ENCODE measurements at places on chromosomes 16 and 17. TPM values are rescaled to one million over a fixed set of nuclear protein-coding genes. Genes with fewer than 3 reads are reported as not detected.
A peak's percentile ranks its signal among the peaks of the same experiment; 100 is the strongest.

DNA sequence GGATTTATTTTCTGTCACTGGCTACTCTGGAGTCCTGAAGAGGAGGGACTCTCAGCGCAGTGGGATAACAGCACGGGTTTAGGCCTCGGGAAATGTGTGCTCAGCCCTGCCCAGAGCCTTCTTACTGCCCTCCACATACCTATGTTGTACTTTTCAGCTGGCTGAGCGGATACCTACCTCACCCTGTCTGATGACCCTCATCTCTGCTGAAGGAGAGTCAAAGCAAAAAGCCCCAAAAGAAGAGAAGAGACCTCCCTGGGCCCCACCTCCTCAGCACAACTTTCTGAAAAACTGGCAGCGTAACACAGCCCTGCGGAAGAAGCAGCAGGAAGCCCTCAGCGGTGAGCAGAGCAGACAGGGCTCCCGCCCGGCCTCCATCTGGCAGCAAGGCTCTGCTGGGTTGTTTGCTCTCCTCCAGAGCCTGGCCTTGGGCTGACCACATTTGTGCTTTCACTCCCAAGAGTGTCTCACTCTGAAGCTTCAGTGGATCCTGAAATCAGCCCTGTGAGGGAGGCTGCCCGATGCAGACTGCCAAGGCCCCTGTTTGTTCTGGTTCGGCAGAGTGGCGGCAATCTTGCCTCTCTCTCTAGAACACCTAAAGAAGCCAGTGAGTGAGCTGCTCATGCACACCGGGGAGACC is 10.3 kb downstream of the MYCBPAP start:
- DNase-seq, result no peak
- H3K27me3 ChIP-seq, result no peaks in the 10 kb centered on the region
- peaks cover 11% of the 10 kb centered on the region for H3K4me1 ChIP-seq
- H3K36me3 ChIP-seq, result no peaks in the 10 kb centered on the region
- H3K27ac ChIP-seq, result no peak overlapping the region
- H3K4me3 ChIP-seq, result no peak overlapping the region

Gene NPW
- total RNA-seq, result not detected

Gene TP53TG3
- not detected for total RNA-seq

- no peak for DNase-seq
- no peaks in the 10 kb centered on the region for H3K36me3 ChIP-seq
- no peak overlapping the region for H3K27ac ChIP-seq
- H3K27me3 ChIP-seq, result no peaks in the 10 kb centered on the region
- no peak overlapping the region for H3K4me3 ChIP-seq
Observed at GRCh38 chr16:25888868-25889267, 197.1 kb downstream of the HS3ST4 start.

Gene PLXDC1
- not detected for total RNA-seq

- peak overlapping the region; percentile 28 for H3K27ac ChIP-seq
- H3K4me1 ChIP-seq, result peaks cover 26% of the 10 kb centered on the region
- no peaks in the 10 kb centered on the region for H3K36me3 ChIP-seq
- H3K4me3 ChIP-seq, result no peak overlapping the region
Observed at GRCh38 chr17:39064819-39065218, 86.6 kb downstream of the PLXDC1 start.

Gene DNASE1L2
- 0.13 TPM for total RNA-seq

Gene GP2
- total RNA-seq, result not detected

DNA sequence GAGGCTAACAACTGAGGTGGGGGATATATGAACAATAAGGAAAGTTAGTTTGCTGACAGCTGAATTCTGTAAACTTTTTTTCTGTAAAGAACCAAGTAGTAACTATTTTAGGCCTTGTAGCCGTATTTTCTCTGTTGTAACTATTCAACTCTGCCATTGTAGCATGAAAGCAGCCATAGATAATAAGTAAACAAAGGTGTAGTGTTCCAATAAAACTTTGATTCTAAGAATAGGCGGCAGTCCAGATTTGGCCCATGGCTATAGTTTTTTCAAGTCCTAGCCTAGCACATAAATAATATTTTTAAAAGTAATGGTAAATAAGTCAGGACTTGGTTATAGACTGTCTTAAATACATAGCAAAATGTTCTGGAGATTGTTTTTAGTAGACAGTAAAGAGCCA is 142.0 kb downstream of the STXBP4 start:
- no peak overlapping the region for H3K27ac ChIP-seq
- no peaks in the 10 kb centered on the region for H3K36me3 ChIP-seq
- DNase-seq, result no peak

Gene C1QTNF8
- total RNA-seq, result not detected

DNA sequence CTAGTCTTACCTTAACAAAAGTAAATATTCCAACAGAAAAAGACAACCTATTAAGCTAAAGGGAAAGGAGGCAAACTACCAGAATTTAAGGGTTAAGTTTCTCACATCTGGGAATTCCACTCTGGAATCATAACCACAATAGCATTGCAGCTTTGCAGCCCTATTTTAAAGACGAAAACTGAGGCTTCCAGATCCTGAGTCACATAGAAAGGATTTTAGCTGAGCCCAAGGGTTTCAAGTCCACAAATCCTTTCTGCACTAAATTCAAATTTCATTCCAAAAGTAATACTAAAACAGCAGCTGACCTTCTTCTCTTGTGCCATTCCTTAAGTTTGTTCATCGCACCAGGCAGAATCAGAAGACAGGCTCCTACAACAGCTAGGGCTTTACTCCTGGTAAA is 17.8 kb downstream of the XYLT1 start:
- H3K36me3 ChIP-seq, result no peaks in the 10 kb centered on the region
- 0 out of 2 replicates have a peak overlapping the region, but pooled peaks have one; percentile 11 for H3K27ac ChIP-seq
- DNase-seq, result peak; percentile 55
- no peaks in the 10 kb centered on the region for H3K27me3 ChIP-seq
- H3K4me3 ChIP-seq, result no peak overlapping the region

DNA sequence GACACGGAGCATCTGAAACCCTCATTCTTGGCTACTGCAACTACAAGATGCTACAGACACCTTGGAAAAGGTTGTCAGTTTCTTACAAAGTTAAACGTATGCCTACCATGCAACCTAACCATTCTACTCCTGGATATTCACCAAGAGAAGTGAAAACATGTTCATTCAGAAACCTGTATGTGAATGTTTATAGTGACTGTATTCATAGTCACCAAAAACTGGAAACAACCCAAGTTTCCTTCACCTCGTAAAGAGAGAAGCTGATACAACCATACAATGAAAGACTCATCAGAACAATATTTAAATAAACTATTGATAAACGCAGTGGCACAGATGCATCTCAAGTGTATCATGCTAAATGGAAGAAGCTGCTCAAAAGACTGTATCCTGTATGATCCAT is 55.4 kb upstream of the CHMP6 start:
- no peak for DNase-seq
- no peak overlapping the region for H3K27ac ChIP-seq
- no peak overlapping the region for H3K4me3 ChIP-seq
- no peaks in the 10 kb centered on the region for H3K27me3 ChIP-seq

- peaks cover 28% of the 10 kb centered on the region for H3K27me3 ChIP-seq
- H3K27ac ChIP-seq, result no peak overlapping the region
- DNase-seq, result no peak
- H3K36me3 ChIP-seq, result no peaks in the 10 kb centered on the region
- no peaks in the 10 kb centered on the region for H3K4me1 ChIP-seq
- peak overlapping the region; percentile 46 for H3K4me3 ChIP-seq
Observed at GRCh38 chr17:6713918-6714271, 726 bp upstream of the SLC13A5 start.

DNA sequence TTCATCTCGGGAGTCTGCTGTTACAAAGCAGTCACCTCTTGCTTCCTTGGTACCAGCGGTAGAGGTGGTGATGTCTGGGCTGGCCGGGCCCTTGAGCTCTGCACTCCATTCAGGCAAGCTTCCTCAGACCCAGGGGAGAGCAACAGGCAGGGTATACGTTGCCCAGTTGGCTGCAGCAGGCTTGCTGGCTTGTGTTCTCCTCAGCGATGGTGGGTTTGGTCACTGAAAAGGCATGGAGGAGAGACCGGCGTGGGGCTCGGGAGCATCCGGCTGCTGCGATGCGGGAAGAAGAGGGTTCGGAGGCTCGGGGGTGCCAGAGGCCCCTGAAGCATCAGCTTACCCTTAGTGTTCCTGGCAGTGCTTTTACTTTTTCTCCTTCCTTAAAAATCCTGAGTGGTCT is 25.8 kb downstream of the SAP30BP start:
- peak; percentile 32 for DNase-seq
- H3K4me3 ChIP-seq, result peak overlapping the region; percentile 20
- H3K4me1 ChIP-seq, result peaks cover 70% of the 10 kb centered on the region
- H3K27me3 ChIP-seq, result no peaks in the 10 kb centered on the region
- peak overlapping the region; percentile 90 for H3K27ac ChIP-seq

Gene C16orf46
- total RNA-seq, result not detected

DNA sequence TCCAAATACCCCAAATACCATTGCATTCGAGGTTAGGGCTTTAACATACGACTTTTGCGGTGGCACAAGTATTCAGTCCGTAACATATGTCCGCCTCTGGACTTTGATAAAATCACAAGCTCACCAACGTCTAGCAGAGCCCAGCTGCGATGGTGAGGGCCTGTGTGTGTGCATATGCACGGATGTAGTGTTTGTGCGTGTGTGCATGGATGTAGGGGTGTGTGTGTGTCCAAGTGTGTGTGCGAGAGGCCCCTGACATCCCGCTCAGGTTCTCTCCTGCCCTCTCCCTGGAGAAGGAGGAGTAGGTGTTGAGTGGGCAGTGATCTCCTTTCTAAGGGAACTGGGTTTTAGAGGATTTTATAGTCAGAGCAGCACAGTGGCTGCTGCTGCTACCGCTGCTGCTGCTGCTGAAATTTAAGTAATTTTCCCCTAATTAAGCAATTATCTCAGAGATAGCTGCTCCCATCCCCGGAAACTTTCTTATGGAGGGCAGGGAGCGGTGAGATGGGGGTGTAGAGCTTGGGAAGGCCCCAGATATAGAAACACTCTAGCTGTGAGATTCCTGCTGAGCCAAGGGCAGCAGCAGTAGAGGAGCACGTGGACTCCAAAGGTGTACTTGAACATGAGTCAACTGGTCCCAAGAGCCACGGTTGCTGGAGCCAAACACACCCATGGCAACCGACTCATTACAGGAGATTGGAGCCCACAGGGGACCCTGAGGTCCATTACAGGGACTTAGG is 121.7 kb upstream of the SDK2 start:
- no peaks in the 10 kb centered on the region for H3K4me1 ChIP-seq
- no peaks in the 10 kb centered on the region for H3K36me3 ChIP-seq
- H3K4me3 ChIP-seq, result no peak overlapping the region
- no peaks in the 10 kb centered on the region for H3K27me3 ChIP-seq
- no peak for DNase-seq

- no peak overlapping the region for H3K27ac ChIP-seq
- peaks cover 7% of the 10 kb centered on the region for H3K27me3 ChIP-seq
- no peaks in the 10 kb centered on the region for H3K4me1 ChIP-seq
Observed at GRCh38 chr17:81119223-81120148, 45.8 kb upstream of the PVALEF start.

- no peak overlapping the region for H3K27ac ChIP-seq
- no peaks in the 10 kb centered on the region for H3K4me1 ChIP-seq
- H3K4me3 ChIP-seq, result peak overlapping the region; percentile 76
- no peaks in the 10 kb centered on the region for H3K36me3 ChIP-seq
- peak; percentile 62 for DNase-seq
- no peaks in the 10 kb centered on the region for H3K27me3 ChIP-seq
Observed at GRCh38 chr17:28551421-28552175, 826 bp downstream of the UNC119 start.

DNA sequence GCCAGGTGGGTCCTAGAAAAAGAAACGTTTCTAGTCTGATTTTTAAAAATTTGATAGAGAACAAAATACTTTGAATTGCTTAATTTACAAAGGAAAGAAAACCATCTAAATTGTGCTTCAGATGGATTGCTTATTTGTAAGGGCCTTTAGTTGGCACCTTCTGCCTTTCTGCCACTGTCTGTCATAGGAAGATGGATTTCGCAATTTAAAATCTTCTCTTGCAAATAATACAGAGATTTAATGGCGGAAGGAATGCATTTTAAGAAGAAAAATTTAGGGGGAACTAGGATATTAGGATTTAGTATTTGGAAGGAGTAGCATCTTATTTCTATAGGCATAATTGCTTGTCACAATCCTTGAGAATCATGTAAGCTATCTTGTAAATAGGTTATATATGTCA is 175.5 kb upstream of the RBL2 start:
- no peaks in the 10 kb centered on the region for H3K27me3 ChIP-seq
- H3K27ac ChIP-seq, result no peak overlapping the region
- peaks cover 63% of the 10 kb centered on the region for H3K36me3 ChIP-seq
- no peak overlapping the region for H3K4me3 ChIP-seq
- no peak for DNase-seq

DNA sequence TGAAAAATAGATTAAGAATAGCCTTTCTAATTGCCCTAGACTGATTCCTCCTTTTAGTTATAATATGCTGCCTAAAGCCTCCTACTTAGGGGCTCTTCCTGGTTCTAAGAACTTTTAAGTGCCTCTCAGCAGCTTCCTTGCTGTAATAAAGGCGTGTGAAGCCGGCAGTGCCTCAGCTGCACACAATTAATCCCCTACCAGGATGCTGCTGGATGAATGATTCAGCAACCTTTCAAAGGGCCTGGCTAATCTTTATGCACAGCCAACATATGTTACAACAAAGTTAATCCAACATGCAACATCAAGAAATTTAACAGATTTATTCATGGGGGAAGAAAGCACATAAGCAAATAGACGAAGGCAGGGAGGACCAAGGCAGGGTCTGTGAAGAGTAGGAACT is 145.2 kb downstream of the PMP22 start:
- no peaks in the 10 kb centered on the region for H3K36me3 ChIP-seq
- no peak overlapping the region for H3K27ac ChIP-seq
- peaks cover 26% of the 10 kb centered on the region for H3K4me1 ChIP-seq
- H3K27me3 ChIP-seq, result no peaks in the 10 kb centered on the region

GRCh38 chr16:80896776-80897175 is 92.4 kb upstream of the CDYL2 start:
- no peaks in the 10 kb centered on the region for H3K27me3 ChIP-seq
- H3K36me3 ChIP-seq, result no peaks in the 10 kb centered on the region
- no peak overlapping the region for H3K27ac ChIP-seq
- H3K4me3 ChIP-seq, result no peak overlapping the region

DNA sequence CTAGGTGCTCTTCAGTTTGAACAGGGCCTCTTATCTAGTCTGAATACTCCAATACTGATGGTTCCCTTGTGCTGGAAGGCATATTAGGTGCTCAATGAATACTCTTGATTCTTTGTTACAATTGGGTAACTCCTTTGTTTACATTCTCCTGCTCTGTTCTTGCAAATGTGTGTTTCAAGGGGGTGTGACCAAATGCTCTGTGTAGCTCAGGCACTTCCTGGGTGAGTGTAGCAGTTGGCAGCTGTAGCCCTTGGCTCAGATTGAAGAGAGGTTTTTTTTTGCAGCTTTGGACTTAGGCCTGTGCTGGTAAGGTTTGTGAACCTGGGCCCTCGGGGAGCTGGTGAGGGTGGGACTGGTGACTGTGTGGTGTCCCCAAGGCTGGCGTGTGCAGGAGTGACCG is 20.2 kb downstream of the TBCD start:
- H3K4me1 ChIP-seq, result no peaks in the 10 kb centered on the region

DNA sequence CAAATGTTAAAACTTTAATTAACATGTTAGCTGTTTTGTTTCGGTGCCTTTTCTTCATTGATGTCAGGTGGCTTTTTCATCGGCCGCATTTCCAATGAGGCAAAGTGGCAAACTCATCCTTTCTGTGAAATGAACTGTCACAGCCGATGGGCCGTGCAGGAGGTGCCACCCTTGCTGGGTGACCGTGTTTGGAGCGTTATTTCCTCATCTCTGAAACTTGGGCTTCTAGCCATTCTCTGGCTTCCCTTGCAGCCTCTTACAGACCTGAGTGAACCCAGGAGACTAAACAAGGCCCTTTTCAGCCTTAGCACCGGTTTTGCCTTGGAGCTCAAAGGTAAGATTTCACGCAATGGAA is 42.2 kb upstream of the PRSS54 start:
- H3K4me3 ChIP-seq, result peak overlapping the region; percentile 71
- H3K27ac ChIP-seq, result no peak overlapping the region
- DNase-seq, result peak; percentile 18
- H3K36me3 ChIP-seq, result no peaks in the 10 kb centered on the region
- H3K27me3 ChIP-seq, result no peaks in the 10 kb centered on the region
